ENCODE measurements at places on chromosomes 2 and 18. TPM values are rescaled to one million over a fixed set of nuclear protein-coding genes. Genes with fewer than 3 reads are reported as not detected.
A peak's percentile ranks its signal among the peaks of the same experiment; 100 is the strongest.

The AMER3 gene
- total RNA-seq = 0.42 TPM

- no peak for DNase-seq
These were observed 51.8 kb upstream of the BIN1 start for GRCh38 chr2:127158614-127159290.

GRCh38 chr2:134118279-134119116 is 135.4 kb upstream of the MGAT5 start:
- DNase-seq = peak; percentile 87

DNA sequence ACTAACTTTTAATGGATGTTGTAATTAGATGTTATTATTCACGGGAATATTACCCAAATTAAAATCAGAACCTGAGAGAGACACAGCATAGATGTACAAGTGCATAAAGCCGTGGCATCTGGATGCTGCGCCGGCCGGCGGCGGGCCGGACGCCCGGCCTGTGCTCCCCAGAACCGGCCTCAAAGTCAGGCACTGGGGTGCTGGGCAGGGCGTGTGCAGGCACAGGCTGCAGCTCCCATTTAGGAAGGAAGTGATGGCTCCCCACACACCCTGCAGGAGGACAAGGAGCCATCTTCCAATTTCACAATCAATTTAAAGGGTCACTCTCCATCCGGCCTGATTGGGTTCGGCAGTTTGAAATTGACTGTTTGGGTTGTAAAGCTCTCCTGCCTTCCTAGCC is 367.7 kb upstream of the SALL3 start:
- DNase-seq = no peak

DNA sequence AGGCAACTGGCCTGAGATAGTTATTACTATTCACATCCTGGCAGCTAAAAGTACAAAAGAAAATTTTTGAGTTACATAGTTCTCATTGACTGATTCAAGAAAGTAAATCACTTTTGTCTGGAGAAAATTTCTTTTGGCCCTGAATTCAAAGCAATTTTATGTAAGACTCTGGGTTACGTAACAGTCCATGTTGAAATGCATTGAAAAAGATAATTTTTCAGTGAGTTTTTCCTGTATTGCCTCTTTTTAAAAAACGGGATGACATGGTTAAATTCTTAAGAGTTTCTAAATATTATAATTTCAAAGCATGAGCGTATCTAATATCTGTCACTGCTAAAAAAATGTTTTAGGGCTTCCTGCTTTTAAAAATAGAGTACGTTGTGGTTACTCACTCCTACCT is 72.7 kb downstream of the ANKRD12 start:
- DNase-seq = no peak

DNA sequence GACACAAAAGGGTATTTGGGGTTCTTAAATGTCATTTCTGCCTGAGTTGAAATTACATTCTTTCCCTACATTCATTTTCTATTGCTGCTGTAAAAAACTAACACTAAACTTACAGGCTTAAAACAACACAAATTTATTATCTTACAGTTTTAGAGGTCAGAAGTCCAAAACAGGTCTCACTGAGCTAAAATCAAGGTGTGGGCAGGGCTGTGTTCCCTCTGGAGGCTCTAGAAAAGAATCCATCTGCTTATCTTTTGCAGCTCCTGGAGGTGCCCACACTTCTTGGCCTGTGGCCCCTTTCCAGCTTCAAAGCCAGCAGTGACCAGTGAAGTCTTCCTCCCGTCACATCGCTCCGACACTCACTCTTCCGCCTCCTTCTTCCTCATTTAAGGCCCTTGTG is 23.2 kb upstream of the SLC1A4 start:
- DNase-seq = peak; percentile 20

GRCh38 chr2:210546424-210547208 is 9.8 kb upstream of the CPS1 start:
- peak; percentile 76 for DNase-seq
